ENCODE measurements at places on chromosomes 12 and 14.

GRCh38 chr12:55906056-55906455, 21.6 kb downstream of the PYM1 start:
- DNase-seq, result no peak

- DNase-seq, result no peak
Measured at GRCh38 chr12:21991526-21991925, 50.3 kb upstream of the ABCC9 start.

GRCh38 chr14:46490238-46490685, 161.3 kb downstream of the RPL10L start:
- DNase-seq, result no peak

- DNase-seq, result no peak
Measured at GRCh38 chr12:58888131-58888783, 32.0 kb downstream of the LRIG3 start.

GRCh38 chr14:75267141-75267721, 11.4 kb upstream of the FOS start:
- no peak for DNase-seq

DNA sequence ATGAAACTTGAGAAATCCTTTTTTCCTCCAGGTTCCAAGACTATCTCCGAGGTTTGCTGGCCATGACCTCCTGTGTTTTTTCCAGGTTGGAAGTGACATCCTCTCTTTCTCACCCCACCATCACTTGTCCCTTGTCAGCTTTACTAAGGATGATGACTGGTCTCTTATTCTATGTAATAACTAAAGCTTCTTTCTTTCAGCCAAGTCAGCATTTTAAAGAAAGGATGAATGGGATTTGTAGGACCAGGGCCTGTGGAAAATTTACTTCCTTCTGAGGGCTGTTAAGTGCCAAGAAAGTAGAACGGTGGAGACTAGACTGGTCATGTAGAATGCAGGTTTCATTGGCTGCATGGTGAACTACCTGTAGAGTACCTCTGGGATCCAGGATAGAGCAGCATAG, 73.6 kb downstream of the FIGNL2 start:
- DNase-seq, result no peak
